ENCODE measurements at places on chromosomes 5 and 9.

GRCh38 chr5:112694853-112695709 lies 42.6 kb upstream of the APC start:
- no peak for DNase-seq

DNA sequence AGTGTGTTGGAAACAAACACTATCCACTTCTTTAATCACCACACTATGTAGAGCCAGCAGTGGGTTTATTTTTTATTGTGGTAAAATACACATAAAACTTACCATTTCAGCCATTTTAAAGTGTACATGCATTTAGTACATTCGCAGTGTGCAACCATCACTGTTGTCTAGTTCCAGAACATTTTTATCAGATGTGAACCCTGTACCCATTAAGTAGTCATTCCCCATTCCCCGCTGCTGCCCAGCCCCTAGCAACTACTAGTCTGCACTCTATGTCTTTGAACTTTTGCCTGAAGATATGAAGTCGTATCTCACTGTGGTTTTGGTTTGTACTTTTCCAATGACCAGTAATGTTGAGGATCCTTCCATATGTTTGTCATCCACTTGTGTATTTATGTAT lies 30.2 kb upstream of the F2R start:
- no peak for DNase-seq

DNA sequence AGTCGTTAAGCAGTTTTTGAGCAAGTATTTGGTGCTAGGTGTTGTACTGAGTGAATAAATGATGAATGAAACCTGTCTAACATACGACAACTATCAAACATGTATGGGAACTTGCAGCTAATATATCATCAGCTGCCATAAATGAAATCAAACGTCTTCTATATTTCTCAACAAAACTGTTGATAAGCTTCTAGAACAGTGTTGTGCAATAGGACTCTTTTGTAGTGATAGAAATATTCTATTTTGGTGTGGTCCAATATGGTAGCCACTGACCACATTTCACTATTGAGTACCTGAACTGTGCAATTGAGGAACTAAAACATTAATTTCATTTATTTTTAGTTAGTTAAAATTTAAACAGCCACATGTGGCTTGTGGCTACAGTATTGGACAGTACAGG lies 16.3 kb upstream of the FYB1 start:
- no peak for DNase-seq

GRCh38 chr5:148645527-148645926 lies 8.8 kb downstream of the HTR4 start:
- no peak for DNase-seq

Data from NCI-H748 treated with DMSO at 0.1 percent for 48 hours (cell line).